ENCODE measurements at places on chromosomes 5 and 9. TPM values are rescaled to one million over a fixed set of nuclear protein-coding genes. Genes with fewer than 3 reads are reported as not detected.
A peak's percentile ranks its signal among the peaks of the same experiment; 100 is the strongest.

Gene PCDHGC3
- total RNA-seq = 82.9 TPM

Gene FAM221B
- total RNA-seq = 0.07 TPM

Gene SEMA5A
- total RNA-seq = 20.0 TPM

Gene SLC25A2
- total RNA-seq = 1.3 TPM

Gene HTR1A
- 0.13 TPM for total RNA-seq

Gene EFNA5
- total RNA-seq = 57.5 TPM

Gene LMNB1
- total RNA-seq = 84.4 TPM

Gene FOXI1
- not detected for total RNA-seq

Gene ST8SIA4
- total RNA-seq = 9.6 TPM

Gene RABEPK
- total RNA-seq = 21.0 TPM

Gene TXNDC8
- total RNA-seq = not detected

Gene C5orf52
- total RNA-seq = not detected

Gene TEX48
- not detected for total RNA-seq

Gene ENG
- 8.1 TPM for total RNA-seq

Gene SIT1
- total RNA-seq = not detected

Gene IFNK
- not detected for total RNA-seq

- H3K4me3 ChIP-seq = no peak overlapping the region
- peaks cover 9% of the 10 kb centered on the region for H3K36me3 ChIP-seq
- DNase-seq = no peak
- no peaks in the 10 kb centered on the region for H3K27me3 ChIP-seq
- no peak overlapping the region for H3K27ac ChIP-seq
Observed at GRCh38 chr5:123546657-123547056, 34.7 kb downstream of the CSNK1G3 start.

DNA sequence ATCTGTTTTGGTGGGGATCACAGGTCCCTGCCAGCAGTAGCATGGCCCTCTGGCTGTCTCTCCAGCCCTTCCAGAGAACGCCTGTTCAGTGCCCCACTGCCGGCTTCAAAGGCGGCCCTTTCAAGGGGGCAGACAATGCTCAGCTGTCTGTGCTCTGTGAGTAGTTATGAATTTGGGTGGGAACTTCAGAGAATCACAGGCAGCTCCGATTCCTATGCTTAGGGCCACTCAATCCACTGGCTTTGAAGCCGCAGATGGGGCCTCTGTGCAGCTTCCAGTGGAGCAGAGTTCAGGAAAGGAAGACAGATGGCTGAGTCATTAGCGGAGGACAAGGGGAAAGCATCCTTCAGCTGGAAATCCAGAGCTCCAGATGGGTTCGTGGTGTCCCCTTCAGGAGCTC lies 42.4 kb downstream of the NKX2-5 start:
- H3K4me1 ChIP-seq = no peaks in the 10 kb centered on the region
- no peak overlapping the region for H3K4me3 ChIP-seq
- H3K36me3 ChIP-seq = no peaks in the 10 kb centered on the region
- DNase-seq = no peak

- H3K36me3 ChIP-seq = no peaks in the 10 kb centered on the region
- H3K27me3 ChIP-seq = peaks cover 4% of the 10 kb centered on the region
- H3K4me3 ChIP-seq = no peak overlapping the region
- no peak for DNase-seq
Observed at GRCh38 chr5:15487228-15487627, 12.8 kb upstream of the FBXL7 start.

- peaks cover 37% of the 10 kb centered on the region for H3K4me1 ChIP-seq
- H3K4me3 ChIP-seq = no peak overlapping the region
- no peak for DNase-seq
- H3K27ac ChIP-seq = peak overlapping the region; percentile 87
- H3K27me3 ChIP-seq = no peaks in the 10 kb centered on the region
- H3K36me3 ChIP-seq = peaks cover 4% of the 10 kb centered on the region
Observed at GRCh38 chr9:21507483-21507790, 25.3 kb upstream of the IFNE start.

DNA sequence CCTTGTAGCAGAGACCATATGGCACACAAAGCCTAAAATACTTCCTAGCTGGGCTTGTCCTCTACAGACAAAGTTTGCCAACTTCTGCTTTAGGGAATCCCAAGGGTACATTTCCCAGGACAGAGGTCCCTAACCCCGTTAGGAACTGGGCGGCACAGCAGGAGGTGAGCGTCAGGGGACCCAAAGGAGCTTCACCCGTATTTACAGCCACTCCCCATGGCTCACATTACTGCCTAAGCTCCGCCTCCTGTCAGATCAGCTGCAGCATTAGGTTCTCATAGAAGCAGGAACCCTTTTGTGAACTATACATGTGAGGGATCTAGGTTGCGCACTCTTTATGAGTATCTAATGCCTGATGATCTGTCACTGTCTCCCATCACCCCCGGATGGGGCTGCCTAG lies 88.5 kb upstream of the TRPM3 start:
- no peaks in the 10 kb centered on the region for H3K4me1 ChIP-seq
- H3K4me3 ChIP-seq = no peak overlapping the region
- peaks cover 1% of the 10 kb centered on the region for H3K27me3 ChIP-seq
- no peak overlapping the region for H3K27ac ChIP-seq

- DNase-seq = no peak
- H3K36me3 ChIP-seq = peaks cover 5% of the 10 kb centered on the region
- no peak overlapping the region for H3K4me3 ChIP-seq
- H3K27me3 ChIP-seq = no peaks in the 10 kb centered on the region
- H3K27ac ChIP-seq = peak overlapping the region; percentile 49
Observed at GRCh38 chr5:72185496-72186329, 78.4 kb downstream of the MAP1B start.

DNA sequence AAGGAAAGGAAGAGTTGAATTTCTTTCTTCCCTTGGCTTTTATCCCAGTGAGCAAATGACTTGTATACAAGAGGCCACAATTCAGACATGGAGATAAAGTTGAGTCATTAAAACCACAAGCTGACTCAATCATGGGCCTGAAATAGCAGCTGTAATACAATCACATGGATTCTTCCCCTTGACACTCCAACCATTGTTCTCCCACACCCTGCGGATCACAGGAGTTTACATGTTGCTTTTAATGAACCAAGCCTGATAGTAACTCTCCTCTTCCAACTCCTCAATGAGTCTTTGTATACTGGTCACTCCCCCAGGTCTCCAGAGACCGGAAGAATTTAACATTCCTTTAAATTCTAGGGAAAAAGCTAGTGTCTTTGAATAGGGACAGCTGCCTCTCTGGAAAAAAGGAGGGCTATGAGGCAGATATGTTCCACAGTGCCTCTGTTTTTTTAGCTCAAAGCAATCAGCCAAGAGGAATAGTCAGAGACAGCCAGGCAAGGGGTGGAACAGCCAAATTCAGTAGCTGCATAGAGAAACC lies 32.4 kb downstream of the PCDHGC5 start:
- no peak for DNase-seq
- no peaks in the 10 kb centered on the region for H3K27me3 ChIP-seq
- H3K4me1 ChIP-seq = peaks cover 46% of the 10 kb centered on the region
- H3K36me3 ChIP-seq = peaks cover 15% of the 10 kb centered on the region
- no peak overlapping the region for H3K4me3 ChIP-seq
- H3K27ac ChIP-seq = peak overlapping the region; percentile 88

- H3K36me3 ChIP-seq = no peaks in the 10 kb centered on the region
- H3K27me3 ChIP-seq = no peaks in the 10 kb centered on the region
- peaks cover 16% of the 10 kb centered on the region for H3K4me1 ChIP-seq
- DNase-seq = no peak
- H3K27ac ChIP-seq = peak overlapping the region; percentile 91
Observed at GRCh38 chr9:131366761-131367401, 27.0 kb upstream of the PRRC2B start.

- no peak overlapping the region for H3K4me3 ChIP-seq
- H3K36me3 ChIP-seq = no peaks in the 10 kb centered on the region
- H3K27me3 ChIP-seq = no peaks in the 10 kb centered on the region
- peaks cover 6% of the 10 kb centered on the region for H3K4me1 ChIP-seq
Observed at GRCh38 chr9:85040821-85041465, 371.4 kb downstream of the NTRK2 start.

GRCh38 chr5:116583862-116584222 lies 9.2 kb upstream of the SEMA6A start:
- no peak overlapping the region for H3K4me3 ChIP-seq
- H3K27ac ChIP-seq = no peak overlapping the region

DNA sequence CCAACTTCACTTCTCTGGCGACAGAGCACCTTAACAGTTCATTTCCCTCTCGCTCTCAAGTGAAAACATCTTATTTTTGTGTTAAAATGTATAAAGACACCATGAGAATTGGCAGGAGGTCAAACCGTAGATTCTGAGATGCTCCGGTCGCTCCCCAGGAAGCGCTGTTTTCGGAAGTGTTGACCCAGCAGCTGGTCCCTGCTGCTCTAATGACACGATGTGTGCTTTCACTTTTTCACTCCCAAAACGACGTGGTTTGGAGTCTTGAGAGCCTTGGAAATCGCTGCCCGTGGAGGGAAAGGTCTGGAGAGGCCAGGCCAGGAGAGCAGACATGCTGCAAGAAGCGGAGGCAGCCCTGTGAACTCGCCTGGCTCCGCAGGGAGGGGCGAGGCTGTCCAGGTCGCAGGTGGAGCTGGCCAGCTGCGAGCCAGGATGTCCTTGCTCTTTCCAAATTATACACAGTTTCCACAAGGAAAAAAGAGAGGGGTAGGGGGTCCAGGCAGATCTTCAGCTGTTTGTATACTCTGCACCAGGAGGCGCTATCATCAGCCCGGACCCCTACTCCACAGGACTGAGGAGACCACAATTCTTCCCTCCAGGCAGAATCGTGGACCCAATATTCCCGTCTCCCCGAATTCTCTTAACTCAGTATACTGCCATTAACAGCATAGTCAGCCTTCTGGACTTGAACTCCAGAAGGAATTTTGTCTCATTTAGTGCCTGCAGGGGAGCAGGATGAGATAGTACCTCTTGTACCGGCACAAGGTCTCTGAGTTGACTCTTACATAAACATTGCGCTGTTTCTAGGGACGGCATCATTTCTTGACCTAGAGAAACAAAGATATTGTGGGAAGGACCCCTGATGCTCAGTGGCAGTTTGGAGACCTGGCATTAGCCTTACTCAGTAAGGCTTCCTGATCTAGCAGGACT lies 248.6 kb upstream of the ANKRD55 start:
- H3K27ac ChIP-seq = peak overlapping the region; percentile 96
- peak overlapping the region; percentile 75 for H3K4me3 ChIP-seq
- no peaks in the 10 kb centered on the region for H3K27me3 ChIP-seq

- no peaks in the 10 kb centered on the region for H3K4me1 ChIP-seq
- H3K4me3 ChIP-seq = no peak overlapping the region
- no peak for DNase-seq
- H3K27ac ChIP-seq = no peak overlapping the region
- H3K27me3 ChIP-seq = no peaks in the 10 kb centered on the region
- H3K36me3 ChIP-seq = no peaks in the 10 kb centered on the region
Observed at GRCh38 chr9:27591093-27591492, 17.8 kb upstream of the C9orf72 start.

GRCh38 chr5:176536132-176536901 lies 885 bp downstream of the RNF44 start:
- DNase-seq = peak; percentile 75
- H3K4me3 ChIP-seq = peak overlapping the region; percentile 98
- peaks cover 4% of the 10 kb centered on the region for H3K36me3 ChIP-seq
- H3K27ac ChIP-seq = peak overlapping the region; percentile 100
- H3K4me1 ChIP-seq = peaks cover 43% of the 10 kb centered on the region

DNA sequence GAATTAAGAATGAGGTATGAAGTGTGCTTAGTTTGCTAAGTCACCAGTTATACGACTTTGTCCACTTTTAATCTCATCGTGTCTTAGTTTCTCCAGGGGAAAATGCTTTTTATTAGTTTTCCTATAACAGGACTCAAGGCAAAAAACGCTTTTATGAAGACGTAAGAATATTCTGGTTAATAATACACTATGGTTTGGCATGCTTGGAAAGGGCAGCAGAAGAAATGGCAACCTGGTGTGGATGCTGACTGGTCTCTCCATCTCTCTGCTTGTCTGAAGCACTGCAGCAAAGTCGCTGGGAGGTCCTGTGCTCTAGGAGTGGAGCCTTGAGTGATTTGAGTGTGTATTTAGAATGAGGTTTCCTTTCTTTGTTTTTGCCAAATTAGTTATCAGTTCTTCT lies 78.8 kb downstream of the ZSWIM6 start:
- H3K27me3 ChIP-seq = no peaks in the 10 kb centered on the region
- DNase-seq = no peak

DNA sequence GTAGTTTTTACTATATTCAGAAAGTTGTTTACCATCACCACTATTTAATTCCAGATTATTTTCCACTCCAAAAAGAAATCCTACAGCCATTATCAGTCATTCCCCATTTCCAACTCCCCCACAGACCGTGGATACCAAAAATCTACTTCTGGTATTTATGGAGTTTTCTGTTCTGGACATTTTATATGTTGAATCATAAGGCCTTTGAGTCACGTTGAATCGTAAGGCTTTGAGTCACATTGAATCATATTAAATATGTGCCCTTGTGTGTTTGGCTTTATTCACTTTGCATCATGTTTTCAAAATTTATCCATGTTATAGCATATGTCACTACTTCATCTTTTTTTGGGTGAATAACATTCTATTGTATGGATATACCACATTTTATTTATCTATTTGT lies 454.1 kb upstream of the NUDT12 start:
- H3K4me3 ChIP-seq = no peak overlapping the region
- H3K27ac ChIP-seq = no peak overlapping the region
- DNase-seq = no peak

GRCh38 chr5:77306531-77306930 lies 96.1 kb downstream of the PDE8B start:
- H3K27ac ChIP-seq = no peak overlapping the region
- peaks cover 2% of the 10 kb centered on the region for H3K27me3 ChIP-seq
- DNase-seq = no peak
- peaks cover 34% of the 10 kb centered on the region for H3K4me1 ChIP-seq
- H3K36me3 ChIP-seq = no peaks in the 10 kb centered on the region

DNA sequence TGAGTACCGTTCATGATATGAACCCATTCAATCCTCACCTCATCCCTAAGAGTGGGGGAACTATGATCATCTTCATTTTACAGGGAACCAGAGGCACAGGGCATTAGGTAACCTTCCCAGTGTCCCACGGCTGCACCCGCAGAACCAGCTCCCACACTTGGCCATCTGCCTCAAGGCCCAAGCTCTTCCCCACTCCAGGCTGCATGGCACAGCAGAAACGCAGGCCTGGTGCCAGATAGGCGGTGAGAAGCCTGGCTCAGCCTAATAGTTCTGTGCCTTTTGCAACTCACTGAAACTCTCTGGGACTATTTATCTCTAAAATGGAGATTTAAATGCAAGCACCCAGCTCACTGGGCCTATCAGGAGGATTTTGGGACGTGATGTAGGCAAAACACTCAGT lies 90.8 kb upstream of the ZNF618 start:
- H3K4me1 ChIP-seq = peaks cover 15% of the 10 kb centered on the region
- H3K36me3 ChIP-seq = no peaks in the 10 kb centered on the region
- no peak for DNase-seq
- H3K27me3 ChIP-seq = peaks cover 31% of the 10 kb centered on the region
- no peak overlapping the region for H3K4me3 ChIP-seq
- no peak overlapping the region for H3K27ac ChIP-seq

- peaks cover 11% of the 10 kb centered on the region for H3K4me1 ChIP-seq
- H3K4me3 ChIP-seq = no peak overlapping the region
- DNase-seq = no peak
- H3K36me3 ChIP-seq = no peaks in the 10 kb centered on the region
- H3K27me3 ChIP-seq = peaks cover 30% of the 10 kb centered on the region
Observed at GRCh38 chr9:132997591-132997990, 19.1 kb downstream of the GFI1B start.

GRCh38 chr9:80968611-80969010 lies 720.7 kb downstream of the TLE1 start:
- H3K4me3 ChIP-seq = no peak overlapping the region
- no peak overlapping the region for H3K27ac ChIP-seq
- DNase-seq = no peak
- no peaks in the 10 kb centered on the region for H3K36me3 ChIP-seq
- H3K27me3 ChIP-seq = no peaks in the 10 kb centered on the region
- no peaks in the 10 kb centered on the region for H3K4me1 ChIP-seq

GRCh38 chr5:57366744-57367143 lies 115.9 kb downstream of the ACTBL2 start:
- peaks cover 3% of the 10 kb centered on the region for H3K4me1 ChIP-seq
- no peak overlapping the region for H3K4me3 ChIP-seq
- DNase-seq = no peak
- H3K27ac ChIP-seq = no peak overlapping the region
- no peaks in the 10 kb centered on the region for H3K27me3 ChIP-seq

All from mesothelial cell of epicardium (in vitro differentiated cells).